ENCODE measurements at places on chromosomes 7 and 10. TPM values are rescaled to one million over a fixed set of nuclear protein-coding genes. Genes with fewer than 3 reads are reported as not detected.

DNA sequence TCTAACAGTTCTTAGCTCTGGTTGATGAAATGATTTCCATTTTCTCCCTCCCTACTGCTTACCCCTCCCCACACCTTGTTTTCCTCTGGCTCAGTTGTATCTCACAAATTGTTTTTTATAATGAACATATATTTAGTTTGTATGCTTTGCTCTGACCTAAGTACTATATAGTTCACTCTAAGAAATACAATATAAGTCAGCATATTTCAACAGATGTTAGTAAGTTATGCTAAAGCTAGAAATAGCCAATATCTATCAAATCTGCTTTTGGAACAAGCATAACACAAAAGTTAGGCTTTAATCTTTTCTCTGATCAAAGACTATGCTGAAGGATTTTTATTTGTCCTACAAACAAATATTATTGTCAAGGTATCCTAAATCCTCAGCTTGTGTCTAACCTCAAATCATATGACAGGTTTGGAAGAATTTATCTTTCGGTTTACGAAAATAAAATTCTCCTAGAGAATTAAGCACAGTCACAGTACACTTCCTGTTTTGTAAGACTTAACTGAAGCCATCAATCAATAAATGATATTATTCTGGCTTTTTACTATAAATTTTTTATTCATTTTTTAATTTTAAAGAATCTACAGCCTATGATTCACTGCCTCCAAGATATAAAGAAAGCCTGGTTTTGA is 67.0 kb downstream of the IMMP2L start:
- no peak for DNase-seq

DNA sequence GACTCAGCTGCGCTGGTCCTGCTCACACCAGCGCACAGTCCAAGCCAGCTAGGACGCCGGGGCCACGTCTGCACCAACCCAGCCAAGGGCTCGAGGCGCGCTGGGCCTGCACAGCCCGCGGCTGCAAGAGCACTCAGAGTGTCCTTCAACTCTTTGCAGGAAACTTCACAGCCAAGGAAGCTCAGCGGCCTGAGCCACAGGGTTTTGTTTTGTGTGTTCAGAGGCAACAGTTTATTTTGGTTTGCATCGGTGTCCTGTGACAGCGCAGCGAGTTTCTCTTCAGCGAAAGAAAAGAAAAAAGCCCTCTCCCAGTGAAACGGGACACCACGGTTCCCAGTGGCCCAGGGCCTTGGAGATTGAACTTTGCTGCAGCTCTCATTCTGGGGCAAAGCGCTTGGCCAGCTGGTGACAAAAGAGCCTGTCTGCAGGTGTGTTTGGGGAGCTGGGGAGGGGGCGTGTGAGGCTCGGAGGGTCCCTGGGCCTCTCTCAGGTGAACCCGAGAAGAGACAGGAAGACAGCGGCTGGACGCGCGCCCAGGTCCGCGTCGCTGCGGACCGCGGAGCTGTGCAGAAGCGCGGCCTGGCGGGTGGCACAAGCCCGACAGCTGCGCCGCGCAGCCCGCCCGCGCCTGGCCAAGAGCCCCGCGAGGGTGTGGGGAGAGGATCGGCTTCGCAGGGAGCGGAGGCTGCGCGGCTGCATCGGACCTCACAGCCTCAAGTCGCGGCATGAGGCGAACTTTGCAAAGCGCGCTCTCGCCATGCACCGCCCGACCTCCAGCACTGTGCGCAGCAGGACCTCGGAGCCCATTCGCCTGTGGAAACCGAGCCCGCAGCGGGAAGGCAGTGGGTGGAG is 922 bp downstream of the CXCL12 start:
- peak; percentile 28 for DNase-seq

GRCh38 chr7:66013938-66014337 is 31.9 kb upstream of the GUSB start:
- peak; percentile 82 for DNase-seq

DNA sequence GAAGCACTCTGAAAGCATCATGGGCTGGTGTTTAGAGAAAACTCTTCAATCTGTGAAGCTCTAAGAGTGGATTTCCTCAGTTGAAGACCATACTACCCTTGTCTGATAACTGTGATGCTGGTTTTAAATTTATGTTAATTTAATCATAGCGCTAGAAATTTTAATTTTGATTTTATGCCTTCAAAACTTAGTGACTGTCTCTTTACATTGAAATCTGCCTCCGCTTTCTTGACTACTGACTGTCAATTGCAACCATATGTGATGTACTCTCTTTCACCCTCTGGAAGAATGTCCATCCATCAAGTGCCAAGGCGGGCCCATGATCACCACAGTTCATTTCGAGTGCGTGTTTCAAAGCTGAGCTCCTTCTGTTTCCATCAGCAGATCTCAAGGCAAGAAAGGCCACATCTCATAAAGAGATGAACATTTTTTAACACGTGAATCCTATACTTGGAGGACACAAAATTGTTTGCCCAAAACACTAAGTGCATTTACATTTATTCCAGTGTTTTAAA is 147.1 kb downstream of the ITGA8 start:
- no peak for DNase-seq

DNA sequence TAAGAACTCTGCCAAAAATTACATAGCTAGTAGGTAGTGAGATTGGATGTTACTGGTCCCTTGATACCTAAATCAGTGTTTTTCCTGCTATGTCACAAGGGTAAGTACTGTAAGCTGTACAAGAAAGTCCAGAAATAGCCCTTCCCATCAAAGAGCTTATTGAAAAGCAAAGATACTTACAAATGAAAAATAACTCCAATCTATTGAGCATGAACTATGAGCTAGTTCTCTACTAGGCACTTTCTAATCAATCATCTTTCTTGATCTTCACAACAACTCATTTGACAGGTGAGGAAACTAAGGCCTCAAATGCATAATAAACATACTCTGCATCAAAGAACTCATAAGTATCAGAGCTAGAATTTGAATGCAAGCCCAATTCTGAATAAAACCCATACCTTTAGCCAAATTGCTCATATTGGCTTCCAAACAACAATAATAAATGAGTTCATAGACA is 249.8 kb upstream of the TCF7L2 start:
- DNase-seq, result no peak

GRCh38 chr7:126533715-126534114 is 719.0 kb downstream of the GRM8 start:
- no peak for DNase-seq

GRCh38 chr10:124935946-124936345 is 6.0 kb upstream of the ZRANB1 start:
- DNase-seq, result no peak

GRCh38 chr10:15486404-15486803 is 115.3 kb upstream of the FAM171A1 start:
- DNase-seq, result no peak

GRCh38 chr10:1153251-1153763 is 97.1 kb downstream of the WDR37 start:
- DNase-seq, result no peak

DNA sequence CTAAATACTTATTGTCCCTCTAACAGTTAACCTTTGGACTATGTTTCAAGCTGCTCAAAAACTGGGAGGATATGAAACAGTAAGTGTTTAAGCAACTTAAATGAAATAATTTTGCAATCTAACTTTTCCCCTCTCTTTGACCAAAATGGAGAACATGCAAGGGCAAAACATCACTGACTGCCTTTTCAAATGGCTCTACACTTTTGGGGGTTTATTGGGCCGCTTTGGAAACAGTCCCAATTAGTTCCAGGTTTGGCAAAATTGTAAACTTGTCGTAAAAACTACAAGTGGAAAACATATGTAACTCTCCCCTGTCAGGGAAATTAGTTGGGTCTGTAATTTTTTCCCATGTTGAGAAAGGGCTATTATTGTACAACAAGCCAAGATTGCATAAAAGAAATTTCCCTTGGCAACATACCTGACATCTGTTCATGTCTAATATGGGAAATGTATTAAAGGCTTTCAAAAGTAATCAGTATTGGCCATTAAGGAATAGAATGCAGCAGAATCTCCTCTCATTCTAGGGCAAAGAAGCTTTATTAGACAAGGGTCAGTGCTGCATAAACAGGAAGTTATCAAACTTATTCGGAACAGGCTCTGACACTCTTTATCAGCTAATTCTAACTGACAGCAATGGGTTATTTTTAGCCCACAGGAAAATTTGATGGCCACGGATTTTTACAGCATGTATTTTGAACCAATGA is 157.9 kb downstream of the ARID5B start:
- peak; percentile 19 for DNase-seq

DNA sequence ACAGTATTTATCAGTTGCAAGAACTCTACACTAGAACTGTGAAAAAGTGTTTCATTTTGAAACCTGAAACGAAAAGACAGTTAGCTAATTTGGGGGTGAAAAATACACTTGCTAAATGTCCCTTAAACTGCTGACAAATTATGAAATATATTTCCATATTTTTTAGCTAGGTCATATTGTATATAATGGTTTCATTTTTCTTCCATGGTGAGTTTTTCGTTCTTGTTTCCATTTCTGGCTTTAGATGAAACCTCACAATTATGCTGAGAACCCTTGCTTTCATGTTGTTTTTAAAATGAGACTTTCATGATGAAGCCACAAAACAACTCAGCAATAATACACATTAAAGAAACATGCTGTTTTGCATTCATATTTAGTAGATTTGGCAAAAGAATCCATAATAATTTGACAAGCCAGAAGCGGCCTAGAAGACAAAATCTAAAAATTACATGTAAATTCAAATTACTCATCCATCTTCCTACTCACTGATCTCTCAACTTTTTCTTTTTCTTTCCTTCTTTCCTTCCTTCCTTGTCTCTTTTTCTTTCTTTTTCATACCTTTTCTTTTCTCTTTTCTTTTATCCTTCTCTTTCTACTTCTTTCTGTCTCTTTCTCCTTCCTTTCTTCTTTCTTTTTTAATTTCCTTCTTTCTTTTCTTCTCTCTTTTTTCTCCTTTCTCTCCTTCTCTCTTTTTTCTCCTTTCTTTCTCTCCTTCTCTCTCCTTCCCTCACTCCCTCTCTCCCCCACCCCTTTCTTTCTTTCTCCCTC is 46.5 kb upstream of the ITGB8 start:
- no peak for DNase-seq

AGAP3 gene
- 142 TPM for total RNA-seq

DNA sequence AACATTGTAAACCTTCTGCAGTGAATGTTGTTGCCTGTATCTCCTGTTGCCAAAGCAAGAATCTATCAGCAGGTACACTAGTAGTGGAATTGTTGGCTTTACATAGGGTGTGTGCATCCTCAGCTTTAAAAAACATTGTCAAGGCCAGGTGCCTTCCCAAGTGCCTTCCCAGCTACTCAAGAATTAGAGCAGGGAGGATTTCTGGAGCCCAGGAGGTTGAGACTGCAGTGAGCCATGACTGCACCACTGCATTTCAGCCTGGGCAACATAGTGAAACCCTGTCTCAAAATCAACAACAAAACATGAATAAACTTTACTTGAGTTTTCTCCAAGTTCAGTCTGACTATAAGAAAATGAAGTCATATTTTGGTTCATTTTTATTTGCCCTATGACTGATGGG is 217.3 kb downstream of the CCSER2 start:
- no peak for DNase-seq

C10orf67 gene
- not detected for total RNA-seq

GRCh38 chr7:103717574-103717973 is 271.6 kb upstream of the SLC26A5 start:
- peak; percentile 10 for DNase-seq

PKD2L1 gene
- not detected for total RNA-seq

TLX1 gene
- total RNA-seq, result not detected
